A549 treated with AZD2906 at 1 μM for 4 hours (cell line): ENCODE measurements at places on chromosomes 2 and 18. TPM values are rescaled to one million over a fixed set of nuclear protein-coding genes. Genes with fewer than 3 reads are reported as not detected.

Gene UGT1A4
- total RNA-seq = 0.06 to 0.11 TPM (median 0.06 TPM) in 3 of 5 replicates, not detected in the others

Gene SOCS6
- total RNA-seq = 28.4 to 34.2 TPM (median 31.7 TPM) in 5 replicates

Gene SULT1C3
- not detected in 5 replicates for total RNA-seq

Gene POTEC
- total RNA-seq = not detected in 5 replicates

Gene NHEJ1
- 15.2 to 19.0 TPM (median 16.9 TPM) in 5 replicates for total RNA-seq

Gene PRKAG3
- not detected in 5 replicates for total RNA-seq

Gene ANKRD23
- 1.2 to 2.1 TPM (median 1.7 TPM) in 5 replicates for total RNA-seq

Gene ACVR1C
- 0.02 to 0.06 TPM (median 0.04 TPM) in 4 of 5 replicates, not detected in the other for total RNA-seq

Gene LHCGR
- total RNA-seq = not detected in 5 replicates

Gene BCL2L11
- total RNA-seq = 5.3 to 8.3 TPM (median 7.3 TPM) in 5 replicates

Gene SCYGR4
- not detected in 5 replicates for total RNA-seq

Gene SPP2
- not detected in 5 replicates for total RNA-seq

Gene KCNIP3
- total RNA-seq = 1.4 to 2.4 TPM (median 2.2 TPM) in 5 replicates
